ENCODE measurements at places on chromosomes 16 and 17.
A peak's percentile ranks its signal among the peaks of the same experiment; 100 is the strongest.

DNA sequence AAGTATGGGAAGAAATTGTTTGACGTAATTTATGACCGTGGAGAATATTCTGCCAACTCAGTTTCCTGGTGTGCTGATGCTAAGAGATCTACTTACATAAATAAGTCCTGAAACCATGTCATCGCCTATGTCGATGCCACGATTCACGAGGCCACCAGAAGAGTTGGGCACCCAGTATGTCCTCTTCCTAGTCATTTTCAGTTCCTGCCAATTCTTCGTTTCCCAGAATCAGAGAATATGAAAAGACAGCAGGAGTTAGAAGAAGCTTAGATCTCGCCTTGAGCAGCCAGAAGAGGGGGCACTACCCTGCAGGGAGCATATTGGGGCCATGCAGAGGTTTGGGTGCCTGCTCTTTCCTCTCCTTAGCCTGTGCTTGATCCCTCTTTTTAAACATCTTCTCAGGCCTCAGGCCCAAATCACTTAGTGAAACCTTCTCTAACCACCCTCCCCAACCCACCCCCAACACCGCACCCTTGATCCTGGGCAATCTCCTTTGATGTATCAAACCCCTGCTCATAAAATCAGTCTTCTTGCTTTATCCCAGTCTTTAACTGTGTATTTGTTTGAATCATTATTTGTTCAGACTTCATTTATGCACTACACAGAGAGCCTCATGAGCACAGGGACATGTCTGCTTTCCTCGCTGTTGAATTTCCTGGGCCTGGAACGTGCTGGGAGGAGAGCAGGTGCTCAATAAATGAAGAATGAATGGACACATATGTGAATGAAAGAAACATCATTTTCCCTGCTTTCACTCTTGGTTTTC lies 12.2 kb upstream of the LONP2 start:
- no peak for DNase-seq

DNA sequence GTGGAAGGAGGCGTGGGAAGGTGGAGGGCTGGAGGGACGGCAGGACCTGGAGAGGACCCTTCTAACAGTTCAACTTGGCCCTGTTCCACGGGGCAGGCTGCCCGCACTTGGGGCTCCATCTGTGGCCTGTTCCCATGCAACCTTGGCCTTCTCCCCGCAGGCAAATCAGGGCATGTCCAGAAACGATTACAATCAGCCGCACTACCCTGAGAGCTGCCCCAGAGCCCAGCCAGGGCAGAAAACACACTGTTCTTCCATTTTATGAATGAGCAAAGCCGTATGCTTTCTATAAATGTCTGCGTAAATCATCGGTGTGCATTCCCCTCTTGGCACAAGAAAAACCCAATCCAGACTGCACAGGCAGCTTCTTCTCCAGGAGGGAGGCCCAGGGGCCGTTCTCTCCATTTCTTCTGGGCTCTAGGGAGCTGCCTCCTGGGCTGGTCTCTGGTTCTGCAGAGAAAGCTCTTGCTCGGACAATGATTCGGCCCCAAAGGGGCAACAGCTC lies 228.7 kb downstream of the SOX9 start:
- no peak for DNase-seq

- DNase-seq = no peak
Measured at GRCh38 chr17:29682987-29683386, 60.3 kb upstream of the CORO6 start.

- DNase-seq = no peak
Measured at GRCh38 chr17:65085397-65085796, 28.9 kb upstream of the GNA13 start.

DNA sequence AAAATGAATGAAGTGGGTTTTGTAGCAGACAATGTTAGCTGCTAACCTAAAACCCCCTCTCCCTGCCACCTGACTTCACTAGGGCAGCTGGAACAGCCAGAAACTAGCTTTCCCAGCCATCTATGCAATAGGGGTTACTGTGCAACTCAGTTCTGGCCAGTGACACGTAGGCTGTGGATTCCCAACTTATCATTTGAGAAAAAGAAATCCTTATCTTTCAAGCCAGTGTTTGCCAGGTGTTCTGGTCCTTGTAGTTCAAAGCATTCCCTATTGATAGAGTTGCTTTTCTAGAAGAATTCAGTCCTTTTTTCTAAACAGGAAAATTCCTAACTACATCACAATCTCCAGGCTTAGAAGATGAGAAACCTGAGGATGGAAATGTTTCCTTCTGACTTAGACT lies 144.5 kb upstream of the ELAC2 start:
- DNase-seq = no peak

GRCh38 chr17:64133546-64134215 lies 3.7 kb upstream of the ERN1 start:
- no peak for DNase-seq

- DNase-seq = no peak
Measured at GRCh38 chr16:55835581-55835980, 2.7 kb upstream of the CES1 start.

GRCh38 chr16:27618606-27619327 lies 68.8 kb downstream of the KATNIP start:
- DNase-seq = no peak

DNA sequence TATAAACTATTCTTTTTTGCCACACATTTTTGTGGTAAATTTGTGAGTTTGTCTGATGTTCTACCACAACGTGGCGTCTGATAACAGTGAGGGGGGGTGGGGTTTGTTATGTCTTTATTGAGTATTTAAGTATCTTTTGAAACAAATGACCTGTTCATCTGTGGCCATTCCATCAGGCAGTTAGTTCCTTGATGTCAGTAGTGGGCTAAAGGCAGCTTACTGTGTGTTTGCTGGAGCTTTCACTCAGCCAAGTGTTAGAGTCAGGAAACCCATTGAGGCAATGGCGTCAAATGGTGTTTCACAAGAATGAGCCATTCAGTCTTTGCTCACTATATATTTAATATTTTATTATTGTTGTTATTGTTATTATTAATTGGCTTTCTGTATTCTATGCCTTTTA lies 28.0 kb downstream of the NQO1 start:
- no peak for DNase-seq

- DNase-seq = no peak
Measured at GRCh38 chr17:81665205-81666091, 957 bp downstream of the OXLD1 start.

GRCh38 chr17:81170727-81171494 lies 4.9 kb upstream of the AATK start:
- DNase-seq = no peak

DNA sequence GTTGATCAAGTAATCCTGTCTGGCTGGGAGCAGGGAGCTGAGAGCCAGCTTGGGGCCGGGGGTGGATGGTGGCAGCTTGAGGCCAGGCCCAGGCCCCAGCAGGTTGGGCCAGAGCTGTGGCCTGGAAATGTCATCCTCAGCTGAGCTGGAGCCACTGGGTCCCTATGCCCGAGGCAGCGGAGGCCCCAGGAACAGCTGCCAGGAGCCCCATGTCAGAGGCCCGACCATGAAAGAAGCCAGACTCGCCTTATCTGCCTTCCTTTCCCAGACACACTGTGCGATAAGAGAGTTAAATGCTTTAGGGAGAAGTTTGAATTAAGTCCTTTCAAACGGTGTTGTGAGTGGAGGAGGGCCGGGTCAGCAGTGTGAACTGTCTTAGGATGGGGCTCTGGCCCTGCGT lies 3.5 kb downstream of the SMTNL2 start:
- DNase-seq = no peak

DNA sequence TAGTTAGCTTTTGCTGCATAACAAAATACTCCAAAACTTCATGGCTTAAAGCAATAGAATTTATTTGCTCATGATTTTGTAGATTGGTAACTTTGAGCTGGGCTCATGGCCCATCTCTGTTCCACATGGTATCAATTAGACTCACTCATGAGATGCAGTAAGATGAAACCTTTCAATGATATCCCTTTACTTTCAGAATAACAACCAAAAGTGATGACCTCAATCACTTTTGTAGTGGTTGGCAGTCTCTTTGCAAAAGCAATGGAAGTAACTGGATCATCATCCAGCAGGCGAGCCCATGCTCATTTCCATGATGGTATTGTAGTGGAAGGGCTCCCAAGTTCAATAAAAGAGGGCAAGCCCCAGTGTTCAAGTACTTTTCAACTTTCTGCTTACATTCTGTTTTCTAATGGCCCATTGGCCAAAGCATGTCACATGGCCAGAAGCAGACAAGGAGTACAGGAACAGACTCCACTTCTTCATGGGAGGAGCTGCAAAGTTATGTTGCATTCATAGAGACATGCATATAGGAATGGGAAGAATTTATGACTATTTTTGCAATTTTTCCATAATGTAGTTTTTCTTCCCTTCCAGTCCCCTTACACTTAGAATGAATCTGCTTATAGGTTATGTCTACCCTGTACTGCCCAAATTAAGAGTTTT lies 41.7 kb downstream of the EFCAB5 start:
- DNase-seq = no peak

DNA sequence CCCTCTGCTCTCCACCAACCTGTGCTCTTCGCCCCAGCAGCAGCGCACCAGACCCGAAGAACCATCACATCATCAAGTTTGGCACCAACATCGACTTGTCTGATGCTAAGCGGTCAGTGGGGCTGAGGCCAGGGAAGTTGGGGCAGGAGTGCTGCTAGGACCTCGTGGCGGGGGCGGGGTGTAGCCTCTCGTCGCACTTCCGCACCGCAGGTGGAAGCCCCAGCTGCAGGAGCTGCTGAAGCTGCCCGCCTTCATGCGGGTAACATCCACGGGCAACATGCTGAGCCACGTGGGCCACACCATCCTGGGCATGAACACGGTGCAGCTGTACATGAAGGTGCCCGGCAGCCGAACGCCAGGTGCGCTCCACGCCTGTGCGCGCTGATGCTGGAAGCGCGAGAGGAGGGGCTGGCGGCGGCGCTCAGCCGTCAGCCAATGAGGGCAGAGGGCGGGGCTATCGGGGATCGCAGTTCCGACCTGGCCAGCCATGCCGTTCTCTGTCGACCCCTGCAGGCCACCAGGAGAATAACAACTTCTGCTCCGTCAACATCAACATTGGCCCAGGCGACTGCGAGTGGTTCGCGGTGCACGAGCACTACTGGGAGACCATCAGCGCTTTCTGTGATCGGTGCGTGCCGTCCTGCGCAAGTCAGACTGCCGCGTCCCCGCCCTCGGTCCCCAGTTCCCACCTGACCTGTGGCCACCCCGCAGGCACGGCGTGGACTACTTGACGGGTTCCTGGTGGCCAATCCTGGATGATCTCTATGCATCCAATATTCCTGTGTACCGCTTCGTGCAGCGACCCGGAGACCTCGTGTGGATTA lies 3.2 kb upstream of the TMEM88 start:
- no peak for DNase-seq

GRCh38 chr17:50209472-50210239 lies 8.2 kb upstream of the COL1A1 start:
- peak; percentile 95 for DNase-seq

DNA sequence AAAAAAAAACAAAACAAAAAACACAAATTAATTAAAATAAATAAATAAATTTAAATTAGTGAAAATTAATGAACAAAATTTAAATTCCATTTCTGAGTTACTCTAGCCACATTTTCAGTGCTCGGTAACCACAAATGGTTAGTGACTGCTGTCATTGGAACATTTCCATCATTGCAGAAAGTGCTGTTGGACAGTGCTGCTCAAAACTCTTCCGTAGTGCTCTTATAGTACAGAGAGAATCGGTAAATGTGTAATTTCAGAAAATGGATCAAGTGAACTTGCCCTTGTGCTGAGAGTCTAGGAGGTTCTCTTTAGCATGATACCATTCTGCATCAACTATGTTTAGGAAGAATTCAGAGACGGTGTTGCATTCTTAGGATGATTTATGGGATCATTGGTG lies 23.7 kb downstream of the ZNRF1 start:
- DNase-seq = no peak

DNA sequence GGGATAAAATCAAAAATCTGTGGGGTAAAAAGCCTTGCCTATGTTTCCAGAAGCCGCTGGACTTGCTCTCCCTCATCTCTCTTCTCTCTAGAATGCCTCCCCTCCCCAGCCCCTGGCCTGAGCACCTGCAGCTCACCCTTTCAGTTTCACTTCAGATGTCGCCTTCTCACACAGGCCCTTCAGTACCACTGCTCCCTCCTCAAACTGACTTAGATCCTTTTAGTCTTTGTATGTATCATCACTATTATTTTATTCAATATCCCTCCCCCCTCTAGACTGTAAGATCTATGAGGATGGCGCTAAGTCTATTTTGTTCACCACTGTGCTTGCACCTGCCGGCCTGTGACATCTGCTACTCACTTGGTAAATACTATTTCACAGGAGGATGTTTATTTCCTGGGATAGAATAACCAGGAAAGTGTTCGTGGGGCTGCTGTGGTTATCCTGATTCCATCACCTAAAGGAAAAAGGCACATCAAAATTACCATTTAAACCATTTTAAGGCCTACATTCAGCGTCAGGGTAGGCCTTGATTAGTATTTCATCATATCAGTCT lies 122.3 kb downstream of the MRTFB start:
- DNase-seq = no peak

DNA sequence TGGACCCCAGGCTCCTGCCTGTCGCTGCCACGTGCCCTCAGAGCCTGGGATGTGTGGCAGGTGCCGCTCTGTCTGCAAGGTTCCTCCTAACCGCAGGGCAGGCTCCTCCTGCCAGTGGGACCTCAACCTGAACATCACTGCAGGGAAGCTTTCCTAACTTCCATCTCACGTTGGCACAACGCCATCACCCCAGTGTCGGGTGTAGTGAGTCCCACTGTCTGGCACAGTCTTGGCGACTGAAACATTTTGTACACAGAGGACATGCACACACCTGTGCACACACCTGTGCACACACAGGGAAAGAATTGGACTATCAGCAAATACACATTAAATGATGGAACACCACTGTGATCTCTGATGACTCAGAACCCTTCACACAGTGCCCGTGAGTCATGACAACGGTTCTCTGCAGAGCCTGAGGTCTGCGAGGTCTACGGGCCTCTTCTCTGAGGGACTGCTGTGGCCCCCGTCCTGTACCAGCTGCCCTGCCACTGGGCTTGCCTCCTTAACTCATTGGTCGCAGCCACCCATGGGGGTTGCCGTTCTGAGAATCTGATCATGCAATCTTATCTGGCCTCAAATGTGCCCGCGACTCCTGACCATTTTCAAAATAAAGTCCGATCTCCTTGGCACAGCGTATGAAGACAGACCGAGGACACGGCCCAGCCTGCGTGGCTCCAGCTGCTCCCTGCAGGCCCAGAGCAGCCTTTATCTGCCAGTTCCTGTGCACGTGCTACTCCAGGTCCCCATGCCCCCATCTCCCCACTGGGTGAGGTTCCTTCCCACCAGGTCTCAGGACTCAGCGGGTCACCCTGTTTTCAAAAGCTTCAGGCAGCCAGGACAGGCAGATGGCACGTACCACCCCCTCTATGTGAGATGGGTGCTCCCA lies 7.6 kb downstream of the CCDC57 start:
- DNase-seq = no peak
